NCI-H1694 treated with DMSO at 0.1 percent for 48 hours (cell line): ENCODE measurements at places on chromosomes 11 and 22.

GRCh38 chr11:36403661-36404060 lies 106.4 kb downstream of the TRAF6 start:
- DNase-seq = no peak

DNA sequence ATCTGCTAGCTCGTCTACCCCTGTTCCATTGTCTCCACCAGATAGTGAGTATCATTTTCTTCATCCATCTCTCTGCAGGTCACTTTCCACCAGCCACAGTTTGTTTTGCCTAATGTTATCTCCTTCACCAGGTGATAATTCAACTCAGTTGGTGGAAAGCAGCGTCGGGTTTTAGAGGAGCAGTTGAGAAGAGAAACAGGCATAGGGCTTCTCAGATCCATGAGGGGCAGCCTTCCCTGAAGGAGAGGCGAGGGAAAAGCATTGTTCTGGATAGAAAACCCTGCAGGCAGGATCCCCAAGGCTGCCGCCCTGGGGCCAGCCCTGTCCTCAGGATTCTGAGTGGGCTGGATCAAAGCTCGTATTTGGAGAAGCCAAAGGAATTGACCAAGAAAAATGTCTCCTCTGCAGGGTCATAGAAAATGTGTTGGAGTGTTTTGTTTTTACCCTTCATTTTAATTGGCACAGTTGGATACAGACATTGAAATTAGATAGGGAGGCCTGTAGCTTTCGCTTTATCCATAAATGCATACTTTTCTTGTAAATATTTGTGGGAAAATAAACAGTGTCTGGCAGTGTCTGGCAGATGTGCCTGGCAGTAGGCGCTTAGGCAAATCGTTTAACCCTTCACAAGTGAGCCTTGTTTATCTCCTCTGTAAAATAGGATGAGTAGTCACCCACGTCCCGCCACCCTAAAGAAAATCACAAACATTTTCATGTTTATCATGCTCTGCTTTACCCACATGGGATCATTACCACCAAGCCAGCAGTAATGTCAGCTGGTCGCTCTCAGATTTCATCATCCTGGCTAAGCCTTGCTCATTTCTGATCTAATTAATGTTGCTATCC lies 73.4 kb upstream of the TTC12 start:
- no peak for DNase-seq

DNA sequence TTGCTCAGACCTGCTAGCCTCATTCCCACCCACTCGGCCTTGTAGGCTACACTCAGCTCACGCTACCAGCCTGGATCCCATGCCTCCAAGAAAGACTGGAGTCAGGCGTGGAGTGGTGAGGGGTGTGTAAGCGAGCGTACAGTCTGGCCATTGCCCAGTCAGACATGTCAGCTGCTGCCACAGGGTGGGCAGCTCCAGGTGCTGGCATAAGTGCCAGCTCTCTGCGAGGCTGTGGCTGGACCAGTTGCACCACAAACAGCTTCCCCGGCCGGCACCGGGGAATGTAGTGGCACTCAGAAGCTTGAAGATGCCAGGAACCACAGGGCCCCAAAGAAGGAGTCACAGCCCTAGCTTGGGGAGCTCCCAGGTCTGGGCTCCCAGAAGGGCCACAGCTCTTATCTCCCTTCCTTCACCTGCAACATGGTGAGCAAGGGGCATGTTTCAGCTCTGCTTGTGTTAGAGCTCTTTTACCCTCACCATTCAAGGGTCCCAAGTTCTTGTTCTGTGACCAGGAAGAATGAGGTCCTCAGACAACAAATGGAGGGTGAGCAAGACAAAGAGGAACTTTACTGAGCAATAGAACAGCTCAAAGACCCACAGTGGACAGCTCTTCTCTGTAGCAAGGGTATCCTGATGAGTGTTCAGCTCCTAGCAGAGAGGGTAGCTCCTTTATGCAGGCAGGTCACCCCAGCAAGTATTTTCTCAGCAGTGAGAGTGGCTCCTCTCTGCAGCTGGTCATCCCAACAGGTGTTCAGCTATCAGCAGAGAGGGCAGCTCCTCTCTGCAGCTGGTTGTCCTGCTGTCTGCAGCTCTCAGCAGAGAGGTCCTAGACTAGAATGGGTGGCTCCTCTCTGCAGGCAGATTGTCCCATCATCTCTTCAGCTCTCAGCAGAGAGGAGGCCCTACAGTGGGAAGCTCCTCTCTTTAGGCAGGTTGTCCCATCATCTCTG lies 6.0 kb downstream of the SBF2 start:
- DNase-seq = no peak

- no peak for DNase-seq
These were observed 79.3 kb downstream of the DSCAML1 start for GRCh38 chr11:117717485-117718314.
